ENCODE measurements at places on chromosomes 6 and 20. TPM values are rescaled to one million over a fixed set of nuclear protein-coding genes. Genes with fewer than 3 reads are reported as not detected.

Gene TGM2
- total RNA-seq, result 144 TPM

Gene SMLR1
- 1.1 TPM for total RNA-seq

Gene PGC
- not detected for total RNA-seq

Gene PRSS35
- 0.34 TPM for total RNA-seq

Gene MAS1
- not detected for total RNA-seq

Gene OPRM1
- total RNA-seq, result not detected

Gene ECT2L
- total RNA-seq, result not detected

Gene HCRTR2
- total RNA-seq, result not detected

Gene HLA-DPB1
- not detected for total RNA-seq

Gene CCN6
- not detected for total RNA-seq

Gene SUMO4
- total RNA-seq, result not detected

Gene AIF1
- total RNA-seq, result not detected

Gene TRIM40
- not detected for total RNA-seq

Gene PROKR2
- not detected for total RNA-seq

Gene NR2E1
- total RNA-seq, result not detected

Gene TOX2
- total RNA-seq, result not detected

Gene CALHM4
- total RNA-seq, result not detected

Gene MYH7B
- not detected for total RNA-seq

Gene NELFE
- total RNA-seq, result 293 TPM

Gene AVP
- total RNA-seq, result not detected

Gene CFAP61
- total RNA-seq, result 0.07 TPM

Gene CDSN
- total RNA-seq, result not detected

Gene OR2B2
- not detected for total RNA-seq

Gene CST4
- 16.1 TPM for total RNA-seq

Gene SCRT2
- not detected for total RNA-seq

Gene ME1
- 15.0 TPM for total RNA-seq

Gene MYBL2
- total RNA-seq, result 13.6 TPM

Gene GSTA3
- total RNA-seq, result not detected

Gene C20orf96
- total RNA-seq, result 3.3 TPM

Gene RBPJL
- total RNA-seq, result not detected

Gene SMPDL3A
- total RNA-seq, result 16.5 TPM

Gene KHDC1
- 0.14 TPM for total RNA-seq

Gene HDGFL1
- not detected for total RNA-seq

Gene SPDEF
- total RNA-seq, result not detected

Gene HLA-DMB
- total RNA-seq, result 0.35 TPM
